Cardiac septum (tissue), 1 donor: ENCODE measurements at places on chromosomes 12 and 14.

GRCh38 chr14:70642303-70643235 lies 853 bp downstream of the TTC9 start:
- DNase-seq = no peak

DNA sequence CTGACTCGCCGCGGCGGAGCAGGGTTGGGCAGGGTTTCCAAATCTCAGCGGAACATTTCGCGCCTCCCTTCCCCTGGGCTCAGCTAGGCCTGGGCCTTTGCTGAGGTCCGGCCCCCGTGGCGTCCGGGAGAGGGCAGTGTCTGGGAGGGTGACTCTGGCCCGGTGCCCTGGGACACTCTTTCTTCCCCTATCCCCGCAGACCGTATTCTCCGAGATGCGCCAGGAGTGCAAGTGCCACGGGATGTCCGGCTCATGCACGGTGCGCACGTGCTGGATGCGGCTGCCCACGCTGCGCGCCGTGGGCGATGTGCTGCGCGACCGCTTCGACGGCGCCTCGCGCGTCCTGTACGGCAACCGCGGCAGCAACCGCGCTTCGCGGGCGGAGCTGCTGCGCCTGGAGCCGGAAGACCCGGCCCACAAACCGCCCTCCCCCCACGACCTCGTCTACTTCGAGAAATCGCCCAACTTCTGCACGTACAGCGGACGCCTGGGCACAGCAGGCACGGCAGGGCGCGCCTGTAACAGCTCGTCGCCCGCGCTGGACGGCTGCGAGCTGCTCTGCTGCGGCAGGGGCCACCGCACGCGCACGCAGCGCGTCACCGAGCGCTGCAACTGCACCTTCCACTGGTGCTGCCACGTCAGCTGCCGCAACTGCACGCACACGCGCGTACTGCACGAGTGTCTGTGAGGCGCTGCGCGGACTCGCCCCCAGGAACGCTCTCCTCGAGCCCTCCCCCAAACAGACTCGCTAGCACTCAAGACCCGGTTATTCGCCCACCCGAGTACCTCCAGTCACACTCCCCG lies 3.0 kb downstream of the WNT1 start:
- no peak for DNase-seq

DNA sequence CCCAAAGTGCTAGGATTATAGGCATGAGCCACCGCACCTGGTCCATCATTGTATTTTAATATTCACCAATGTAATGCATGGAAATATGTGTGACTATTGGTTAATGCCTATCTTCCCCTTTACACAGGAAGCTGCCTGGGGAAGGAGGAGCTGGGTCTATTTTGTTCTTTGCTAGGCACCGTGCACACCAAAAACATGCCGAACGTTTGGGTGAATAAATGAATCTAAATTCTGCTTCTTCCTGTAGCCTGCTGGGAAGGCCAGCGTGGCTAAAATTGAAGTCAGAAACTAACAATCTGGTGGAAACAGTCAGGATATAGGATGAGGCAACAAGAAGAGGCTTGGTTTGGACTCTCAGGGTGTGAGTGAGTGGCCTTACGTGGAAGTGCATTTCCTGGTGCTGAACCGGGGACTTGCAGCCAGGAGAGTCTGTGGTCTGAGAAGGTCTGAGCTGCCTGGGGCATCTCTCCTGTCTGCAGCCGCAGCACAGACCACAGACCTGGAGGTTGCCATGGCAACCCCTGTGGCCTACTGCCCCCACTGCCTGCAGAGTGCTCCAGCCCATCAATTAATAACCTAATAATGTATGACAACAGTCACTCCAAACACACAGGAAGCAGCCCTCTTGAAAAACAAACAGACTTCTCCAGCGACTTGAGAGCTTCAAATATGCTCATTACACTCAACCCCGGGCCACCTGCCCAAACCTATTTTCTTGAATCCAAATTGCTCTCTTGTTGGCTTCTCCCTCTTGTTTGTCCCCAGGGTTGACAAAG lies 5.5 kb upstream of the GPR68 start:
- no peak for DNase-seq

GRCh38 chr14:103518422-103519042 lies 4.1 kb downstream of the CKB start:
- peak; percentile 85 for DNase-seq

DNA sequence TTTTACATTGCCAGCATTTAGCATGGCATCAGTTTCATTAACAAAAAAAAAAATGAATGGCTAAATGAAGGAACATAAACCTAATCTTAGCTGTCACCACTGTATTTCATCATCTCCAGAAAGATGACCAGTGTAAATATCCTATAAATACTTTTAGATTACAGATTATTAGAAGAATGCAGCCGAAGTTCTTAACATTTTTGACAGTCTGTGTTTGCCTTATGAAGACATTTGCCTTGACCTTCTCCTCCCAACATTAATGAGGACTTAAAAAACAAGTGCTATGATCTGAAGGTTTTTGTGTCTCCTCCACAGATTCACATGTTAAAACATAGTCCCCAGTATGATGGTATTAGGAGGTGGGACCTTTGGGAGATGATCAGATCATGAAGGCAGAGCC lies 253.0 kb downstream of the SNAPC1 start:
- no peak for DNase-seq

GRCh38 chr14:102005336-102005735 lies 41.0 kb downstream of the DYNC1H1 start:
- no peak for DNase-seq

DNA sequence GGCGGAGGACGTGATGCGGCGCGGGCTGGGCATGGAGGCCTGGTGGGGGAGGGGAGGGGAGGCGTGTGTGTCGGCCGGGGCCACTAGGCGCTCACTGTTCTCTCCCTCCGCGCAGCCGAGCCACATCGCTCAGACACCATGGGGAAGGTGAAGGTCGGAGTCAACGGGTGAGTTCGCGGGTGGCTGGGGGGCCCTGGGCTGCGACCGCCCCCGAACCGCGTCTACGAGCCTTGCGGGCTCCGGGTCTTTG lies 303 bp downstream of the GAPDH start:
- DNase-seq = no peak

- DNase-seq = no peak
These were observed 313.1 kb downstream of the ADGRD1 start for GRCh38 chr12:131266591-131267467.

- no peak for DNase-seq
These were observed 58.7 kb downstream of the MVK start for GRCh38 chr12:109632342-109632741.

DNA sequence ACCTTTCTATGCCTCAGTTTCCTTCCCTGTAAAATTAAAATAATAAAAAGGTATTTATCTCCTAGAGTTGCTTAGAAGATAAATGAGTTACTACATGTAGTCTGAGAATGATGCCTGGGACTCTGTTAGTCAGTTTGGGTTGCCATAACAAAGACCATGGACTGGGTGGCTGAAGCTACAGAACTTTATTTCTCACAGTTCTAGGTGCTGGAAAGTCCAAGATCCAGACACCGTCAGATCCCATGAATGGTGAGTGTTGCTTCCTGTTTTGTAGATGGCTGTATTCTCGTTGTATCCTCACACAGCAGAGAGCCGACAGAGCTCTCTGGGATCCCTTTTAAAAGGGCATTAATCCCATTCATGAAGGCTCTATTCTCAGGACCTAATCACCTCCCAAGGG lies 64.0 kb upstream of the LTA4H start:
- no peak for DNase-seq
